Stimulated activated CD8-positive, alpha-beta memory T cell treated with anti-CD3 and anti-CD28 coated beads, Interleukin-12 subunit alpha, Interleukin-12 subunit beta, amount 100 ng/mL, for 1 hour (primary cell): ENCODE measurements at places on chromosomes 11 and 22.

DNA sequence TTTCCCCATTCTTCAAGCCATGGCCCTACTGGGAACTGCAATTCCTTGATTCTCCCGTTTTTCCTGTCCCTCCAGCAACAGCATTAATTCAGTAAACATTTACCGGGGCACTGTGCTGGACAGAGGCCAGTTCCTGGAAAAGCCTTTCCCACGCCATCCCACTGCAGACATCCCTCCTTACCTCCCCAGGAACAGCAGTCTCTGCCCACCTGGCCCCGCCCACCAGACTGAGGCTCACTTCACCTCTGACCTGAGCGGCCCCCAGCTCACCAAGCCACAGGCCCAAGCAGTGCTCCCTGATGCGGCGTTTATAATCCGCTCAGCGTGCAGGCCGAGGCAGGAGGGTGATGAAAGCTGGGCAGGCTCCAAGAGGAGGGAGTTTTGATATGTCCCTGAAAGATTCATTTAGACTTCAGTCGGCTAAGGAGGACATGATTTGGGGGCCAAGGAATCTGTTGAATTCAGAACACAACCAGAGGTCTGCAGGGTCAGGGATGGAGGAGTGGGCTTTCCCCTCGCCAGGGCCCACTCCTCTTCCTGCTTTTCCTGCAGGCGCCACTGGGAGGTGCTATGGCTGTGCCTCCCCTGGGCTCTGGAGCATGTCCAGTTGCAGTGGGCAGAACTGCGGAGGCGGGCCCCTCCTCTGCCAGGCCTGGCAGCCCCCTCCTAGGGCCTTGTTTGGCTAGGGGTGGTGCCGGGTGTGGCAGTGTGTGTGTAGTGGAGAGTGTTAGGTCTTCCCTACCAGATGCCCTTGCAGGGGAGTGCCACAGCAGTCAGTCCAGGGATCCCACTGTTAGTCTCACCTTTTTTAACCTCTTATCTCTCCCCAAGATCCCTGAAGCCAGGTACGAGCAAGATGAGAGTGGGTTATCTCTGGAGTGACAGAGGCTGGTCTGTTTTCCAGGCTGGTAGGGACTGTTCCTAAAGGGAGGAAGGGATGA is 1.4 kb upstream of the TAGLN start:
- no peak for DNase-seq

DNA sequence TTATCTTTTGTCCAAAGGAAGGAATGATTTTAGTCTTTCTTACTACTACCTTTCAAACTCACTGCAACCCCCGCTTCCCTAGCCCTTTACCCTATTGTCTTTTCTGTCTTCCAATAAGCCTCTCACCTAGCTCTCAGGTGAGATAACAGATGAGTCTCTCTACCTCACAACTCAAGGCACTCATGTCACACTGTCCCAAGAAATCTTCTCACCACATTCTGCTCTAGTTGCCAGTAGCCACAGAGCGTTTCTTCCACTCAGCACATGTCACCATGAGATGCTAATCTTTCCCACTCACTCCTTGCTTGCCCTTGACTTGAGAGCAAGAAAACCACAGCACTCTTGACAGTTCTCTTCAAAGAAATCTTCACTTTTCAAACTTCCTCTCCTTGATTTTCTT is 32.7 kb upstream of the TMEM41B start:
- no peak for DNase-seq

- no peak for DNase-seq
These were observed 9.6 kb upstream of the CD248 start for GRCh38 chr11:66326261-66327111.

GRCh38 chr22:31995046-31995445 is 48.0 kb upstream of the SLC5A1 start:
- no peak for DNase-seq

DNA sequence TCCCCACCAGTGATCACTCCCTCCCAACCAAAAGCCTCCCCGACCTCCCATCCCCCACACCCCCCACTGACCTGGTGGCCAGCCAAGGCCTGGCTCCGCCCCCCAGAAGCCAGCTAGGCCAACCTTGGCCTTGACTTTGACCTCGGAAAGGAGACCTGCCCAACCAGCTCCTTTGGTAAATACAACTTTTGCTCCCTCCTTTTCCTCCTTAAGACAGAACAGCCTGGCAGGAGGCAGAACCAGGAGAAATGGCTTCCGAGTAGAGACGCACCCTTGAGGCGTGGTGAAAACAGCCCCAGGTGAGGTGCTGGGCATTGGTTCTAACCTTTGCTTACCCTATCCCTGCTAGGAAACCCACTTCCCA is 27.0 kb downstream of the PLEKHA7 start:
- no peak for DNase-seq
